ENCODE measurements at places on chromosomes 3 and 15.
A peak's percentile ranks its signal among the peaks of the same experiment; 100 is the strongest.

DNA sequence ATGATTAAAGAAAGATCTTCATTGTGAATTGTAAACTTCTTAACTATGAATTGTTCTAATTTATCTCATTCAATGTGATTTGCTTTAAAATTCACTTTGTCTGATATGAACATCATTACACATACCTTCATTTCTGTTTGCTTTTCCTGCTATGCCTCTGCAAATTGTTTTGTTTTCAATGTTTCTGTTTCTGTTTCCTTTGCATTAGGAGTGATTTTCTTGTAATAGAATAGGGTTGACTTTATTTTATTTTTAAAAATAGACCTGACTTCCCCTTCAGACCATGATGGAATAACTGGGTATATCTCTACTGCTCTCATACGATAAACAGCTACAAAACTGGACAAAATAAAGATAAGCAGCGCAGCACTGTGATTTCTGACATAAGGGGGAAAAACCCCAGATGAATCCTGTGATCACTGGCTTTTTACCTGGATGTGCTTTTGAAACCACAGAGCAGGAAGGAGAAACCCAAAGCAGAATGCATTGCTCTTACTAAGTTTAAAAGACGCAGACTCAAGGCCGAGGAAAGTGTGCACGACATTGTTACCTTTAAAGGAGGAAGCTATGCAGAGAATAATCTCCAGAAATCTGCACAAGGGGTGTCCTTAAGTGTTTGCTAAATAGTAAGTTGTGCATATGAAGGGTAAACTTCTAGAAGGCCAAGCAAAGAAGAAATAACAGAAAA is 420.2 kb downstream of the TBC1D5 start:
- no peak for DNase-seq

DNA sequence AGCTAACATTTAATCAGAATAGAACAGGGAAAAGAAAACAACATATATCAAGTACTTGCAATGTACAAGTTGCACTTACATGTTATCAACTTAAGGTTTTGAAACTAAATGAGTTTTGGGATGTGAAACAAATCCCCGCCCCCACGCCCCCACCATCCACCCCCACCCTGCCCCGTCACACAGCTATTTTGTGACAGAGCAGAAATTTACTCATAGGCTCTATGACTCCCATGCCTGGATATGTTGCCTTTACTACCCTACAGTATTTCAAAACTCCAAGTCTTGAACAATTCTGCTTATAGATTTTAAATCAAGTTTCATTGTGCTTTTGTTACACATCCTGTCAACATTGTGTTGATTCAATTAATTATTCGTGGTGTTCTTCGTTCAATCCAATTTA is 18.1 kb upstream of the IL1RAP start:
- DNase-seq, result no peak

DNA sequence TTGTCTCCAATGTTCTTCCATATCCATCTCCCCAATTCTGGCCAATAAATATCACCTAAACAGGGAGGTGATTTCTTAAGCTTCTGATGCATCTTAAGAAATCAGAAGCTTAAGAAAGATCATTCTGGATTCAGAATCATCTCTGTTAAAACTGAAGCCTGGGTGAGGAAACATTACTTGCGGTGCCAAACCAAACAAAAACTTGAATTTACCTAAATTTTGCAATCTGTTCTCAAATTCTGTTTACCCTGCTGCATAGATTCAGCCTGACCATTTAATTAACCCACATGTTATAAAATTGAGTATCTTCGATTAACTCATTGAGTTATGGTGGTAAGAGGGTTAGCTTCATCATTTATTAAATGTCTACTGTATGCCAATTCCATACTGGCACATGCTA is 204.4 kb upstream of the ZNF385D start:
- no peak for DNase-seq

DNA sequence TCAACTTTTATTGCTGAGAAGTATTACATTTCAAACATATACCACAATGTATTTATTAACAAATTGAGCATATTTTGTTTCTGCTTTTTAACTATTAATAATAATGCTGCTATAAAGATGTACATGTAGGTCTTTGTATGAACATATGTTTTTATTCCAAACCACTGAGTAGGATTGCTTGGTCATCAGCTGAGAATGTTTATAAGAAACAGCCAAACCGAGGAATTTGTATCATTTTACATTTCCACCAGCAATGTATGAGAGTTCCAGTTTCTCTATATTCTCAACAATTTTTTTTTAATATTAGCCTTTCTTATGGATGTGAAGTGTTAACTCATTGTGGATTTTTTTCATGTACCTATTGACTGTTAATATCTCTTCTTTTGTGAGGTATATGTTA is 119.5 kb upstream of the MDFIC2 start:
- no peak for DNase-seq

DNA sequence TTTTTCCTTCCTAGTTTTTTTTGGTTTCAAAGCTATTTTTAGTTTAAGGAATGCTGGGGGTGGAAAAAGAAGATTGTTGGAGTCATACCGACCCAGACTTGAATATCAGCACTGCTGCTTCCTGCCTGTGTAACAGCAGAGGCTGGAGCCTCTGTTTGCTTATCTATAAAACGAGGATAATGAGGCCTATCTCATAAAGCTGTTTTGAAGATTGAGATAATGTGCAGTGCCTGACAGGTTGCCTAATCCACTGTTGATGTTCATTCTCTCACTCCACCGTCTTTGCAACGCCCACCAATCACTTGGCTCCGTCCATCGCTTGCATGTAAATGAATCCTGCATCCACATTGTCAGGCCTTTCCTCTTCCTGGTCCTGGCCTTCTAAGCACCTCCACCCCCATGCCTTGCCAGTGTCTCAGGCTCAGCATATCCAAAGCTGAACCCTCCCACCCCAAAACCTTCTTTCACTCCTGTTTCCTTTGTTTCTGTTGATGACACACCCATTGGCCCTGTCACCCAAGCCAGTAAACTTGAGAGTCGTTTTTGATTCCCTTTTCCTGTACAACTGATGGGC is 94.9 kb downstream of the MEX3B start:
- DNase-seq, result no peak

DNA sequence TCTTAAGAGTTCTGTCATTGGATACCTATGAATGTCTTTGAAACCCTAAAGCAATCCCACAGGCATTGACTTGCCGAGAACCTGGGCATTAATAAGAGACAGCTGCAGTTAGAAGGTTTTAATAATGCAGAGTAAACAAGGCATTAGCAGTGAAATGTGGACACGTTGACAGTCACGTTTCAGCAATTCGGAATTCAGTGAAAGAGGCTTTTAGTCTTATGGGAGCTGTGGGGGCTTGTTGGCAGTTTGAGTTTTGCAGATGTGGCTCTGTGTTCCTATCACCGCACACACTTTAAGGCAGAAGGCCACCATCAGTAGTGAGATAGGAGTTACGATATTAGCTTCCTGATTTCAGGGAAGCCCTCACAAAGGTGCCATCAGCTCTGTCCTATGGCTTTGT is 145.2 kb upstream of the NUDT16 start:
- no peak for DNase-seq

- no peak for DNase-seq
Measured at GRCh38 chr3:188037965-188038581, 115.9 kb upstream of the LPP start.

DNA sequence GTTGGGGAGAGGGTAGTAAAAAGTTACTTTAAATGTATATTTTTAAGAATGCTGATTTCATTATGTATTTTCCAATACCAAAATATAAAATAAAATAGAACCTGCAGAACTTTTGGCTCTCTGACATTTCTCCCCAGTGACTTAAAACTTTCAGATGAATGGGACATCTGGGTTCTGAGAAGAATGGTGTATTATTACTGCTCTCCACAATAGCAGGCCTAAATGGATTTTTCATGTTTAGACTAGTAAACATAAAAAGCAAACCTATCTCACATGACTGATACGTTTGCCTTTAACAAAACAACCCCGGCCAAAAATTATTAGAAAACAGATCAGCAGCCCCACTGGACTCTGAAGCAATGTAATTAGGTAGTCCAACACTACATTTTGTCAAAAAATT is 73.8 kb downstream of the FHIT start:
- DNase-seq, result no peak

GRCh38 chr3:160009525-160009924 is 20.9 kb downstream of the IL12A start:
- no peak for DNase-seq

- DNase-seq, result no peak
Measured at GRCh38 chr3:120767106-120767505, 24.6 kb downstream of the GTF2E1 start.

GRCh38 chr3:166270429-166270828 is 433.2 kb upstream of the BCHE start:
- DNase-seq, result no peak

- no peak for DNase-seq
Measured at GRCh38 chr3:153889905-153890334, 231.3 kb upstream of the ARHGEF26 start.

- no peak for DNase-seq
Measured at GRCh38 chr15:51759557-51760070, 8.2 kb downstream of the TMOD2 start.

DNA sequence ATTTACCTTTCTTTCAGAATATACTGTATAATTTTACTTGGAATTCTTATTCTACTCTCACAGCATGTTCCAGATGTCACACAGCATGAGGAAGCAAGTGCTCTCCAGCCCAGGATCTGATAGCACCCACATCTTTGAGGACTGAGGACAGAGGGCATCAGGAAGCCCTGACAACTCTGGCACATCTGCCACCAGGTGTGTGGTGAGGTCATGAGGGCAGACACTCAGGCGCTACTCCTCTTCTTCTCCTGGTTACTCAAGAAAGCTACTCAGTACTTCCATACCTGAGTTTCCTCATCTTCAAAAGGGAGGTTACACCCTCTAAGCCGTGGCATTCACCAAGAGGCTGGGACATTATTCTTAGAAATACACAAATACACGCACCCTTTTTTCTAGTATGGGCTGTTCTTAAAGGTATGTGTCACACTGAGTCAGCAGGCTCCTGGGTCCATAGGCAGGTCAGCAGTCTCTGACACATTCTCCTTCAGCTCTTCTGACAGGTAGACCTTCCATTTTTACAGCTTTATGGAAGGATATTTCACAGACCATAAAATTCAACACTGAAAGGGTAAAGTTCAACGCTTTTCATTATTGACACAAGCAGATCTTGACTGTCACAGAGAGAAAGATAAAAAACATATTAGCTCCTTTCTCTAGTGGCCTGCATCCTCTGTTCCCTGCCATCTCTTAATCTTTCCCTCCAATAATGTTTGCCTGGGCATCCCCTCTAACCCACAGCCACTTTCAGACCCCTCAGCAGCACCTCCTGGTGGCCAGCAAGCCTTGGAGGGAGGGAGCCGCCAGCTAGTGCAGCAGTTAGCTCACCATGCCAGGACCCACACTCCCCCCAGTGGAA is 103.2 kb upstream of the TJP1 start:
- DNase-seq, result peak; percentile 36

DNA sequence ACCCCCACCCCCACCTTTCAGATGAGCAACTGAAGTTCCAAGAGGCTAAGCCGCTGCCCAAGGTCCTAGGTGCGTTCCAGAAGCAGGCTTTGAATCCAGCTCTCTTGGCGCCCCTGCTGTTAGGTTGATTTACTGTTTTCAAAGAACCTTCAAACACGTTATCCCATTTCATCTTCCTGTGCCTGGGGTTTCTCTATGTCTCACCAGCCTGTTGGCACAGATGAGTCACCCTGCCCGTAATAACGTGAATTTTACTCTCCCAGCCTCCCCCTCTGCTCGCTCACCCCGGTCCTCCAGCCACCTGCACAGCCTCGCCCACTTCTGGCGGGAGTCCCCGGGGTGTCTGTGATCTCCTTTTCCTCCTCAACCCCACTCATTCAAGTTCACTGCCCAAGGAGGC is 13.0 kb upstream of the TSEN2 start:
- DNase-seq, result peak; percentile 57

DNA sequence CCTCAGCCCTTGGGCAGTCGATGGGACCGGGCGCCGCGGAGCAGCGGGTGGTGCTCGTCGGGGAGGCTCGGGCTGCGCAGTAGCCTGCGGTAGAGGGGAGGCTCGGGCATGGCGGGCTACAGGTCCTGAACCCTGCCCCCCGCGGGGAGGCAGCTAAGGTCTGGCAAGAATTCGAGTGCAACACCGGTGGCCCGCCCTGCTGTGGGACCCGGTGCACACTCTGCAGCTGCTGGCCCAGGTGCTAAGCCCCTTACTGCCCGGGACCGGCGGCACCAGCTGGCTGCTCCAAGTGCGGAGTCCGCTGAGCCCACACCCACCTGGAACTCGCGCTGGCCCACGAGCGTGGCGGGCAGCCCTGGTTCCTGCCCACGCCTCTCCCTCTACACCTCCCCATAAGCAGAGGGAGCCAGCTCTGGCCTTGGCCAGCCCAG is 377.7 kb upstream of the RBMS3 start:
- DNase-seq, result no peak

DNA sequence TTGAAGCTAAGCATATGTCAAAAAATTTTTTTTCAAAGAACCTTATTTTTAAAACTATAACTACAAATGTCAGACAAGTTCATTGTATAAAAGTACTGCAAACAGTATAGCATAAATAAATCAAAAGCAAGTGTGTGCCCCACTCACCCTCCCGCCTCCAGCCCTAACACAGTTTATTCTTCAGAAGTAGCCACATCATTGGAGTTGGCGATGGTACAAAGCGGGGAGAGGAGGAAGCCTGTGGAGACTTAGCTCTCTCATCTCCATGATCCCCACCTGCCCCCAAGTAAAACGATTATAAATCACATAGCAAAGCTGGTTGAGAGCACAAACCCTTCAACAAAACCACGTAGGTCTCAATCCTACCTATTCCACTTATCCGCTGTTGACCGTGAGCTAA is 33.6 kb downstream of the FOXP1 start:
- DNase-seq, result no peak

- no peak for DNase-seq
Measured at GRCh38 chr3:29245441-29245840, 35.4 kb upstream of the RBMS3 start.

- no peak for DNase-seq
Measured at GRCh38 chr3:2098398-2099027, at the start of gene CNTN4. TSS of gene CNTN4 (plus strand) at chr3:2098866.

- no peak for DNase-seq
Measured at GRCh38 chr3:129277829-129278271, 820 bp upstream of the HMCES start.

GRCh38 chr3:30440147-30440604 is 166.2 kb upstream of the TGFBR2 start:
- DNase-seq, result no peak

GRCh38 chr3:45981346-45982074 is 14.1 kb downstream of the FYCO1 start:
- DNase-seq, result no peak

GRCh38 chr3:75782506-75782905 is 2.8 kb downstream of the ZNF717 start:
- no peak for DNase-seq

DNA sequence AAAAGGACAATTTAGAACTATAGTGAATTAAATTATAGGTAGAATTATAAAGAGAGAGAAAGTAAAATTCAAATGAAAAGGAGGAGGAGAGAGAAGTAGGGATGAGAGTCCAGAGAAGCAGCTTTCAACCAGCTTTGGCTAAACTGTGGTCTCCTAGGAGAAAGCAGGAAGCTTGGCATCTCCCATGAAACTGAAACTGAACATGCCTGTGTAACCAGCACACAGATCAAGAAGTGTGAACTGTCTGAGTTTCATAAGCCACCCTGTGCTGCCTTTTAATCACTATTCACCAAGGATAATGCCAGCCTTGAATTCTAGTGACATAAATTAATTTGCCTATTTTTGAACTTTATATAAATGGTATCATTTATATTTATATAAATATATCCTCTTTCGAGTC is 128.5 kb downstream of the MYRIP start:
- no peak for DNase-seq

- no peak for DNase-seq
Measured at GRCh38 chr3:31252216-31253185, 280.2 kb upstream of the STT3B start.

GRCh38 chr3:105878061-105878460 is 9.2 kb upstream of the CBLB start:
- no peak for DNase-seq
